ENCODE measurements at places on chromosomes 5 and 9.

DNA sequence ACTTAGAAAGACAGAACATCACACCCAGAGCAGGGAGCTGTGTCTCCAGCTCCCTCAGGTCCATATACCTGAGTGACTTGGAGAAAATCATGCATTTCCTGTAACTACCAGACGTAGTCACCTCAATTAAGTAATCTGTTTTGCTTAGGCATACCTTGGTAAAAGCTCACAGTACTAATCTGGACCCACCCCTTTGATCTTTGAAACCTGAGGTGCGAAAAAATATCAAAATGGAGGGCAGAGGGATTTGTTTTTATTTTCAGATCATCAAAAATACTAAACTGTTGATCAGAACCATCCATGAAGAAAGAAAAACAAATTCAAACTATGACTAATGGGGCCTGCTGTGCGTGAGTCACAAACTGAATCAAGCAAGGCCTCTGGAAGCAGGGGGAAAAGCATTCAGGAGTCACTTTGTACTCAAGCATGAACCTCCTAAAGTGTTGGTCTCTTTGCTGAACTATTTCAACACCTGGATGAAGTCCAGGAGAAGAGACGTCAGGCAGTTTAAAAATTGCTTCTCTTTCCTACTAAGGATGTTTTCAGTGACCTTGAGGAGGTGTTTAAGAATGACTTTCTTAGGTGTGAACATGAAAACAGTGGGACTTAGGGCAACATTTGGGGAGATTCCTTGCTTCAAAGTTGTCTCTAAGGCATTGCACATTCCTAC, 76.3 kb downstream of the MUSK start:
- DNase-seq = no peak

DNA sequence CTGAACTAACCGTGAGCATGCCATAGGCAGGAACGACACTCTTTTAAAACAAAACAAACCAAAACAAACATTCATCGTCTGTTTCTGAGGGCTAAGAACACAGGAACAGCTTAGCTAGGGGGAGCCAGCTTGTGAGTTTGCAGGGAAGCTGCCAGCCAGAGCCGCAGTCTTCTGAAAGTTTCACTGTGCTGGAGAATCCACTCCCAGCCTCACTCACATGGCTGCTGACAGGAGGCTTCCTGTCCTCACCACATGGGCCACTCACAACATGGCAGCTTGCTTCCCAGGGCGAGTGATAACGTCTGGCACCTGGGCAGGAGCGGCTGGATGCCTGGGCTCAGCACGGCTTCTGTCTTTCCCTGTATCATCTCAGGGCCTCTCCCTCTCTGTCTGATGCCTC, 275.2 kb downstream of the MSX2 start:
- no peak for DNase-seq

- DNase-seq = no peak
These were observed 104.4 kb downstream of the DENND1A start for GRCh38 chr9:123825342-123826060.

- DNase-seq = peak; percentile 8
These were observed 140.5 kb upstream of the TARS1 start for GRCh38 chr5:33300209-33300742.

DNA sequence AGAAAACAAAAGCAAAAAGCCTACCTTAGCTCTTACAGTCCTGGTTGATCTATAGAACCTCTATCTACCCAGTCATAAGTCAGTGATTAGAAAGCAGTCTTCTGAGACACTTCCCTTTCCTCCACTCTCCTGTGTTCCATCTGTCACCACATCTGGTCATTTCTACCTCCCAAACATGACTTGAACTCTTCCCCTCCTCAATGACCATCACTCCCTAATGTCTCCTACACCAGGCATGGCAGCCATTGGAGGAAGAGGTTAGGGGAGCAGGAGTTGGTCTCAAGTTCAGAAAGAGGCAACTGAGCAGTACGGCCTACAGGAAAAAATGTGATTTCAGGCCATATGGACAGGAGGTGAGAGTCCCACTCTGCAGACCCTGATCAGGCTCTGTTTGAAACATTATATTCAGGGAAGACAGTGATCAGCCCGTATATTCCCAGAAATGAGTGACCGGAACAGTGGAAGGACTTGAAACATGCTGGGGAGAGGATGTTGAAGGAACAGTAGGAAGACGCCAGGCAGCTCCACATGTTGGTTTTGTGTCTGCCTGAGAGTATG, 12.0 kb downstream of the ABLIM3 start:
- DNase-seq = no peak

DNA sequence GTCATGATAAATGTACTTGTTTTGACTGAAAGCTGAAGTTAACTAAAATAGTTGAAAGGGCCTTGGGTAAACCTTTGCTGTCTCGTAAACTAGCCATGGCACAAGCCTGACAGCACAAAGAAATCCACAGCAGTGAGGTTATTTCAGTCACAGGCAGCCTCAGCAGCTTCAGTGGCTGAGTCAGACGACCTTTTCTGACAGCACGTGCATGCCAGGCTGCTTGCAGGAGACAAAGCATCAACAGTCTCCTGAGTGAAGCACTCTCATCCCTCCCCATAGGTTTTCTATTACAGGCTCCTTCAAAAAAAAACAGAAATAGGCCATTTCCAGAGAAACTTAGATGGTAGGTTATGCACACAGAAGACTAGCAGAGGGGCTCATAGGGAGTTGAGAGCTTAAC, 34.6 kb downstream of the OXCT1 start:
- DNase-seq = no peak

DNA sequence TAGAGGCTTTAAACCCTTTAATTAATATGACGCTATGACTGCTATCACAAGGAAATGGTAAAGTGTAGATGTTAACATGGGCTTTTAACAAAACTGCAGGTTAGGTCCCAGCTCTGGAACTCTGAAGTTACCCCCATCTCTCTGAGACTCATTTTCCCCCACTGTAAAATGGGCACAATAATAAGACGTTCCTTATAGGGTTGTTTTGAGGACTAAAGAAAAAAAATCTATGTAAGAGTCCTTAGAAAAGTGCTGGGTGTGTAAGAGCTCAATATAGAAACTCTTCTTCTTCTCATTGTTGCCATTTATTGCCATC, 45.8 kb upstream of the STK32A start:
- DNase-seq = no peak

DNA sequence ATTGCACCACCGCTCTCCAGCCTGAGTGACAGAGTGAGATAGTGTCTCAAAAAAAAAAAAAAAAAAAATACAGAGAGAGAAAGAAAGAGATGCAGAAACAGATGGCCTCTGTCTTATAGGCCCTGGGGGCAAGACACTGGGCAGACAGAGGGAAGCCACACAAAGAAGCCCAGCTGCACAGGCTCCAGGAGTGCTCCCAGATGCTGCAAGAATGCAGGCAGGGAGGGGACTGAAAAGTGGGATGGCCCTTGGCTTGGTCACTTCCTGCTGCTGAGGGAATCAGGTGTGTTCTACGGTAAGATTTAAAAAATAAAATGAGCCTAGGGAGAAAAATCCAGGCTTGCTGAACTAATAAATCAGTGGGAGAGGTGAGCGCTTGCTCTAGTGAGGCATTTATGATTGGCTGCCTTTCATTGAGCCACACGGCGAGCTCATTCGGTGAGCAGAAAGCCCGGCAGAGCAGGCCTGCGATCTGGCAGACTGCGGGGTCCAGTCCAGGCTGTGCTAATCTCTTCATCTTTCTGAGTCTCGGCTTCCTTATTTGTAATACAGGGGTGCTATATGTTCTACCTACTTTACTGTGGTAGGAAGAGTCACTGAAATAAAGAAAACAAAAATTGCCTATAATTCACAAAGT, 80.6 kb downstream of the RAD23B start:
- DNase-seq = no peak

DNA sequence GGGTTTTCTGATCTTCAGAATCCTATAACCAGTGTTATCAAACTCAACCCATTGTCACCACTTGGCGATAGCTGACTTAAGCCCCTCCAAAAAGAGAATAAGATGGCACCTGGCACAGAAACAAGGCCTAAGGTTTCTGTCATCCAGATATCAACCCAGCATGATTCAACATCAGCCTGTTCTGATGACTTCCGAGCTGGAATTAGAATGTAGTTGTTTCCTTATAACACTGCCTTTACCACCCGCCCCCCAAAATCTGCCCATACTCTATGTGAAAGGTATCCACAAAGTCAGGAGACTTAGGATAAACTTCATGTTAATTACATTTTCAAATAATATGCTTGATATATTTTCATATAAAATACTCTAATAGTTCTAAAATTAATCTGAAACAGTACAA, 5.2 kb downstream of the KLF9 start:
- DNase-seq = no peak

DNA sequence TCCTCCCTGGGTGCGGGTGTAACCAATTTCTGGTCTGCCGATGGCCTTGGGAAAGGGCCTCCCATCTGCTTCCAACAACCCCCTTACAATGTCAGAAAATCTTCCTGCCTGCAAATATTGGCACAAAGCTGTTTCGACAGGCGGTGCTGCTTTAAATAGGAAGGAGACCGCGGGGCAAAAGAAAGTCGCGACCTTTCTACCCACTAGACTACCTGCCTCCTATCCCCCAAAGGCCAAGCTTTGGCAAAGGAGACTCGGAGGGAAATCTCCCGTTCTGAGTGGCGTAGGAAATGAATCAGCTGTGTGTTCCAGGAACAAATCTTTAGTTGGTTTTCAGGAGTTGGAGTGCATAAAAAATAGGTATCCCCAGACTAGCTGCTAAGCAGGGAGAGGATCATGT, 36.8 kb upstream of the NFIB start:
- DNase-seq = no peak

DNA sequence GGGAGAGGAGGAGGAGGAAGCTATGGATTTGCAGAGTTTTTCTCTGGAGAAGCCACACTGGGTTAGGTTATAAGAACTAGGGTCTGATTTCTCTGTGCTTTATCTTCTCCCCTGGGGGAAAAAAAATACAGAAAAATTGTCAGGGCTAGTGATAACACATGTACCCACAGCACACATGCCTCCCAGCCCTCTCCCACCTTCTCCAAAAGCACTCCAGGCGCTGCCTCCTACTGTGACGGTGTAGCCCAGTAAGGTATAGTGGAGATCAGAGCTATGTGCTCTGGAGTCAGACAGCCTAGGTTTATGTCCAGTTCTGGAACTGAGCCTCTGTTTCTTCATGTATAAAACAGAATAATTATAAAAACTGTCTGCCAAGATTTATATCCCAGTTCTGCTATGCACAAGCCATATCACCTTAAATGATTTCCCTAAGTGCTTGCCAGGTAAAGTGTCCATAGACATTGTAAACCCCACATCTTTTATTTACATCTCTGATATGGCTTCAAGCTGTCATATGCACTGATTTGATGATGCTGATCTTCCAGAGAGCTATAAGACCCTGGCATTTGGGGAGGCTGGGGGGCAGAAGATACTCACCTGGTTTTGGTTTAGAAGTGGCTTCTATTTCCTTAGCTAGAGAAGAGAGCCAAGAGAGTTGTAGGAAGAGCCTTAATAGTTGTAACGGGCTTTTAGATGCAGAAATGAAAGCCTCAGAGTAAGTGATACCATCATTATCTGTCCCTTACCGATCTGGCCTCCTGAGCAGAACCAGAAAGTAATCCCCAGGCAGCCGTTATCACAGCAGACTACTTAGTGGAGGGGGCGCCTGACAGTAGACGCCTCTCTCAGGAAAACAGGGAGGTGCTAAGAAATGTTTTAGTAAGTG, 7.6 kb downstream of the SLC1A3 start:
- no peak for DNase-seq

DNA sequence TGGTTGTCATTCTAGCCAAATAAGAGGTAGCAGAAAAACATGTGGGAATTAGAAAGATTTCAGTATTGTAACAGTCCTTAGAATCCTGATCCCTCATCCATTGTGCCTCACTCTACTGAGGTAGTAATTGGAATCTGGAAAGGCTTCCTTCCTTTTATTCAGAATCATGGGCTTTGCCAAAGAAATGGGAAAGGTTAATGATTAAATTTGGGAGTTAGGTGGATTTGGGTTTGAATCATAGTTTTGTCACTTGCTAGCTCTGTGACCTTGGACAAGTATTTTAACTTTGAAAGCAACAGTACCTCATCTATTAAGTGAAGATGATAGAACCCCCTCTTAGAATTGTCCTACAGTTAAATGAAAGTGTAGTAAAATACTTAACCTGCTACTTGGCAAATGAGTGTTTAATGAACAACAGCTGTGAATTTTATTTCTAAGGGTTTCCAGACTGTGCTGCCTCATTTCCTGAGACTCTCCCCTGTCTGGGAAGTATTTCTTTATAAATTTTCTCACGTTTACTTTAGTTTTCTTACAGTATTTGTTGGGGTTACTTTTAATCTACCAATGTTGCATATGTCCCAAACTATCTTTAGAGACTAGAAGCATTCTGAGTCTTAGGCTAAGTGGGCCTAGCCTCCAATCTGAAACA, 11.7 kb downstream of the SPDL1 start:
- no peak for DNase-seq

DNA sequence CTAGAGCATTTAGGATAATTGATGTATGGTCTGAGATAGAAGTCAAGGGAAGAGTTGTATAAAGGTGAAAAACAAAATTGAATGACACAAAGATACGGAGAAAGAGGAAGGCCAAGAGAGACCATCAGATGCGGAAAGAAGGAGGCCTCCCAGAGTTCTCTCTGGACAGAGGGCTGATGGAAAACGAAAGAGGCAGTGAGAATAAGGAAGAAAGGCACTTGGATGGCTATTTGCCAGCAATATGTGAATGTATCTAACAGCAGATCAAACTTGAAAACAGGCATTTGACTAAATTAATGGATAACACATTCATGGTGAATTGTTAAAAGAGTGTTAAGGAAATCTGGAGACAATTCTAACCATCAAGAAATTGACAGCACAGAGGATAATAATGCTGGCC, 2.4 kb upstream of the DOCK8 start:
- DNase-seq = no peak

DNA sequence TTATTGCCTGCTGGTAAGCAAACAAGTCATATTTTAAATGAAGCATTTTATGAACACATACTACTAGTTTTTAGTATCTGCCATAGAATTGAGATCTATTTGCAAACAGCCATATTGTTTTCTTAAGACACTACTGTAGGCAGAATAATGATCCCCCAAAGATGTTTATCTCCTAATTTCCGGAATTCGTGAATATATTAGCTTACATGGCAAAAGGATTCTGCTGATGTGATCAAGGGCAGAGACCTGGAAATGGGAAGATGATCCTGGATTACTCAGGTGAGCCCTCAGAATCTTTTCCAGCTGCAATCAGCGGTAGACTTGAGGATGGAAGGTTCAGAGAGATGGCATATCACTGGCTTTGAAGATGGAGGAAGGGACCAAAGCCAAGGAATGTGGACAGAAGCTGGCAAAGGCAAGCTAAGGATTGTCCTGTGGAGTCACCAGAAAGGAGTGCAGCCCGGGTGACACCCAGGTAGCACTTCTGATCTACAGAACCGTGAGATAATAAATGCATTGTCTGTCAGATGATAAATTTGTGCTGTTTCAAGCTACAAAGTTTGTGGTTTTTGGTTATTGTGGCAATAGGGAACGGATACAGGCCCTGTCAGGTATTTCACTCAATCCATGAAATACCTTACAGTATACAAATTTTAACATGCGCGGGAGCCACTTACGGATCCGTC, 1.0 kb upstream of the ERCC6L2 start:
- no peak for DNase-seq

- DNase-seq = peak; percentile 32
These were observed at the start of gene PCDHA8 for GRCh38 chr5:140840978-140841962. Gene PCDHA8 (plus strand): TSS chr5:140841187. CDS start chr5:140841322, 135 bp downstream.

GRCh38 chr9:2291980-2292704, 277.0 kb downstream of the SMARCA2 start:
- no peak for DNase-seq

- DNase-seq = no peak
These were observed 73.3 kb upstream of the TARS1 start for GRCh38 chr5:33367416-33367815.

GRCh38 chr5:33944543-33945132, 8.5 kb downstream of the RXFP3 start:
- no peak for DNase-seq

- peak; percentile 89 for DNase-seq
These were observed 6.3 kb upstream of the GARIN3 start for GRCh38 chr5:157172403-157172802.

Data from activated CD4-positive, alpha-beta T cell treated with anti-CD3 and anti-CD28 coated beads, Interleukin-2, amount 50 U/mL, for 48 hours (primary cell).